ENCODE measurements at places on chromosomes 13 and 19. TPM values are rescaled to one million over a fixed set of nuclear protein-coding genes. Genes with fewer than 3 reads are reported as not detected.

The PNMA8B gene
- 0.40 TPM for total RNA-seq

The C2CD4C gene
- total RNA-seq: 1.9 TPM

- DNase-seq: no peak
These were observed 2.8 kb upstream of the PSPN start for GRCh38 chr19:6378486-6378885.

DNA sequence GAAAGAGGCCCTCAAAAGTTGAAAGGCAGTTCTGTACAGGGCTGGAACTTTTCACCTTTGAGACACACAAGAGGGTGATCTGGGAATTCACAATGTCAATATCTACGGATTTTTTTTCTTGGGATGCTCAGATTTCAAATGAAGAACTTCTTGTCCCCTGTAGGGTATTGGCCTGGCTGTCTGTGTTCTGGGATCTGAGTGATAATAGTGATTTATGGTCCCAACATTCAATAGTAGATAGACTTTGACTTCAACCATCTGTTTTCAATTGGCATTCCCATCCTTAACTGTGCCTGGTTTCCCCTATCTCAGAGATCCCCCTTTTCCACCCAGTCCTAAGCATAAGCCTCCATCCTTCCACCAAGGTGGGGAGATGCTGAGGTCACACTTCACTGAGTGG, 274.1 kb downstream of the COG6 start:
- DNase-seq: no peak

DNA sequence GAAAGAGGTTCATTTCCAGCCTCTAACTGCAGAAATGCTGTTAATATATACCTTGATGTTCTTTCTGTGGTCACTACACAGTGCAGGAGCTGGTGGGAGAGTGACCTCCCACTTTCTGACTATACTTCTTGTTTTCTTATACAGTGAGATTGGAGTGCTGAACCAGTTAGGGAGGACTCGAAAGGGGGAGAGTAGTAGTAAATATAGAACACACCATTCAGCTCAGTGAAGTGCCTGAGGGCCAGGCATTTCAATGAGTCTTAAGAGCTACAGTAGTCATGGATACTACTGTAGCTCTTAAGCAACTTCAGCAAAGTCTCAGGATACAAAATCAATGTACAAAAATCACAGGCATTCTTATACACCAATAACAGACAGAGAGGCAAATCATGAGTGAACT, 372.9 kb downstream of the MTUS2 start:
- no peak for DNase-seq

DNA sequence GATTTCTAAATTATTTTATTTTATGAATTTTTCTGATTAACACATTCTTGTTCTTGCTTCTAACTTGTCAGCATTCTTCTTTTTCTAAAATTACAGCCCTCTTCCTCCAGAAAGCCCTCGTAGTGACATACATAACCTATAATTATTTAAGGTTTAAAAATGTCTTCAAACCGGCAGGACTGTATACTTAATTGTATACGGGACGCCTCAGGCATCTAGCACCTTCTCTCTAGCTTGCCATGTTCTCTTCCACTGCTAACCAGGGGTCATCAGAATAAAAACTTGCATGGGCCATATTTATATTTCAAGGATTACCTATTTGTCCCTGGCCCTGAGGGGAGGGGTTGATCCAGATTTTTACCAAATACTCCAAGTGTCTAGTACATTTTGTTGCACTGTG, 380.3 kb downstream of the MYO16 start:
- DNase-seq: no peak

GRCh38 chr19:57477191-57478008, at the start of gene ZNF772:
ZNF772 (minus strand) TSS chr19:57477566; CDS start chr19:57477309, 257 bp downstream.
- peak; percentile 89 for DNase-seq

- no peak for DNase-seq
These were observed 21.0 kb downstream of the EPSTI1 start for GRCh38 chr13:42970824-42971690.

GRCh38 chr19:57152921-57153320, 7.9 kb upstream of the ZIM3 start:
- DNase-seq: no peak

DNA sequence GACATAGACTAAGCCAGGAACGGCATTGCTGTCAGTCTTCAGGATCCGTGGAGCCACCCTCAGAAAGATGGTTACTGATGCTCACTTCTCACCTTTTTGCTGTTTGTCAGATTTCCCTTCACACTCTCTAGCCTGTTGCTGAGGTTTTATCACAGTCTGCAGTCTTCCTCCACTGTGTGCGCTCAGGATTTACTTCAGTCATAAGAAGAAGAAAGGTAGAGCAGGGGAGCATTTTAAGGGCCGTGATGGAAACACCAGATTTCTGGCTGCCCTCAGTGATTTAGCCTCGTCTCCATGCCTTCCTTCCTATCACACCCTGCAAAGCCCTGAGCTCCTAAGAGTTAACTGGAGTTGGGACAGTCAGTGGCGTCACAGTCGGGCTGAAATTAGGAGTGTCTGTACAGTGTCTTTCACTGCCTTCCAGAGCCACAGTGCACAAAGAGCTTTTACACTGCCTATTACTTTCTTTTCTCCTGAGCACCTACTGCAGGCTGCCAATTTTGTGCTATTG, 60.0 kb upstream of the GPR183 start:
- DNase-seq: no peak

GRCh38 chr19:7168941-7169340, 99.4 kb downstream of the ZNF557 start:
- no peak for DNase-seq

DNA sequence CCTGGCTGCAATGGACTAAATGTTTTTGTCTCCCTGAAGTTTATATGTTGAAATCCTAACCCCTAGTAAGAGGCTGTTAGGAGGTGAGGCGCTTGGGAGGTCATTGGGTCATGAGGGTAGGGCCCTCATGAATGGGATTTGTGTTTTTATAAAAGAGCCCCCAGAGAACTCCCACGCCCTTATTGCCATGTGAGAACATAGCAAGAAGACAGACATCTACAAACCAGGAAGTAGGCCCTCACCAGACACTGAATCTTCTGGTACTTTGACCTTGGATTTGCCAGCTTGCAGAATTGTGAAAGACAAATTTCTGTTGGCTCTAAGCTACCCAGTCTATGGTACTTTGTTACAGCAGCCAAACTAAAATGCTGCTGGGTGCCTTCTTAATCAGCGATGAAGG, 96.1 kb upstream of the SPATA13 start:
- DNase-seq: no peak

Data from heart left ventricle (tissue), 16 donors.